Stimulated activated CD4-positive, alpha-beta T cell treated with anti-CD3 and anti-CD28 coated beads, Interleukin-4, amount 100 ng/mL, for 48 hours (primary cell): ENCODE measurements at places on chromosomes 6 and 20.

GRCh38 chr6:145531822-145532221 is 203.5 kb downstream of the EPM2A start:
- DNase-seq: no peak

DNA sequence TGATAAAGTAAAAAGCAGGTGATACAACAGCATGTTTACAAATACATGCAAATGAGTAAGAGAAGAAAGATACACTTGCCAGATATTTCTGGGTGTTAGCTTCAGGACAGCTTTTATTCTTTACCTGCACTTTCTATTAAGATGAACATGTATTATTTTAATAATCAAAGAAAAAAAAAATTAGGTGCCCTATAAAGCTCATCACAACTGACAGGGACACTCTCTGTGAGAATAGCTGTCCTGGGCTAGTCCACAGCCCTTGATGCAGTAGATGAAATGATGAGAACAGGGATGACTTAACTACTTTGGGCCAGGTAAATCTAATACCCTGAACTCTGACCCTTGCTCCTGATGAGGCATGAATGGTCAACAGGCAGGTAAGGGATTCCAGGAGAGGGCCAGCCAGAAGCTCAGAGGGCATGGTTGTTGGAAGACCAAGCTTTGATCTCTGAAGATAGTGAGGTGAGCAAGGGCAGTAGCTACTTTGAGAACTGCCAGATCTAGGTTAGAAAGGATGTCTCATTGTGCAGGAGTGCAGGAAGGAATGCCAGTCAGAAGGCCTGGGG is 15.6 kb downstream of the NSFL1C start:
- DNase-seq: no peak

DNA sequence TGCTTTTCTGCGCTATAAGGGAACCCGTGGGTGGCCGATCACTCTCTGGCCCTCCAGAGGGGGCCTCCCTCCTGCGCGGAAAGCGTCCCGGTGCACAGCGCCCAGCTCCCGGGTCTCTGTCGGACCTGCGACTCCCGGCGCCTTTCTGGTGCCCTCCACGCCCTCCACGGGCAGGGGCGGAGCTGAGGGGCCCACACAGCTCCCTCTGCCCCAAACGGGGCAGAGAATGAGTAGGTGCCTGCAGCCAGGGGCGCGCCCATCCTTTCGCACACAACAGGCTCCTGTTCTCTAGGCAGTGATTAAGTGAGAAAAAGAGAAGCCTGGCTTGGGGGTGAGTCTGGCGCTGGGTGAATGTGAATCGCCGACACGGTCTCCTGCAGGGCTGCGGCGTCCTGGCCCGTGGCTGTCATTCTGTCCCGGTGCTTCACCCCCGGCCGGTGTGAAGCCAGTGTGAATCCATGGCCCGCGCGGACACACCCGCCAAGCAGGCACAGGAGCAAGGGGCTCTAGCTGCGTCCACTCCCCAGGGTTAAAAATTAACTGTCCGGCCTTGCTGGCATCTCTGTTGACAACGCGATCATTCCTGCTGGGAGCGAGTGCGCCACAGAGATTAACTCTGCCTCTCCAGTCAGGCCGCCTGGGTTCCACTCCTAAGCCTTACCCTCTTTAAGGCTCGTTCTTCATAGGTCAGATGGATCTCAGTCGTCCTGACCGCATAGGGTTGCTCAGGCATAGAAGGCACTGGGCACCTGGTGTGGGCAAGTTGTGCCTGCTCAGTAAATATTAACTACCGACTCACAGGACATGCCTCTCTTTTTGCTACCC is 88.8 kb downstream of the PCSK2 start:
- no peak for DNase-seq

DNA sequence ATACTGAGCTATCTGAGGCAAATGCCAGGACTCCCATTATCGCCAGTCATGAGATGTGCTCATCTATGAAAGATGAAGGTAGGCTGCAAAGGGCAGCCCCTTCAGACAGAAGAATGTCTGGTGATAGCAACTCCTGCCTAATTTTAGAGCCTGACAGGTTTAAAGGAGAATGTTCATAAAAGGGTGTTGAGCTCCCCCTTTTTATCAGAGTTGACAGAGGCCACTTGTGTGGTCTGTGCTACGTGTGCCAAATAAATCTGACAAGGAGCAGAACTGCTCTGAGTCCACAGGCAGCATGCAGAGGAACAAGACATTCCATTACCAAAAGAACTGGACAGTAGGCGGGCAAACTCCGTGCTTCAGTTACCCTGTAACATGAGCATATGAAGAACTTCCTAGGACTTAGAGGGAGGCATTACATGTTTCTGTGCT is 101.8 kb downstream of the PREP start:
- DNase-seq: no peak

- DNase-seq: no peak
Measured at GRCh38 chr20:1975291-1975690, 18.6 kb downstream of the PDYN start.

DNA sequence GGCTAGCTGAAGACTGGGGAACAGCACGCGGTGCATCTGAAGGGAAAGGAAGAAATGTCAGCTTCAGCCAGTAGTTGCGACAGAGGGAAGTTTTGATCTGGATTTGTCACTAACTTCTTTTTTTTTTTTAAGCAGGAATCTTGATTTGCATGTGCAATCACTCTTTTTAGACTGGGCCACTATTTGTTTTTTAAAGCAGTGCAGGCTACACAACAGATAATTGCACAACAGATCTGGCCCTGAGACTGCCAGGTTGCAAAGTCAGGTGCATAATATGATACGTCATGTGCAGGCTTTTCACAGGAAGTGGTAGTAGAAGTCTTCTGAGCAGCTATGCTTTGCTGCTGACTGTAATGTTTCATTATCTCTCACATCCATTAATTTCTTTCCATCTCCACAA is 13.5 kb downstream of the PFDN4 start:
- DNase-seq: no peak

- DNase-seq: no peak
Measured at GRCh38 chr6:98203170-98203806, 631.1 kb upstream of the POU3F2 start.

DNA sequence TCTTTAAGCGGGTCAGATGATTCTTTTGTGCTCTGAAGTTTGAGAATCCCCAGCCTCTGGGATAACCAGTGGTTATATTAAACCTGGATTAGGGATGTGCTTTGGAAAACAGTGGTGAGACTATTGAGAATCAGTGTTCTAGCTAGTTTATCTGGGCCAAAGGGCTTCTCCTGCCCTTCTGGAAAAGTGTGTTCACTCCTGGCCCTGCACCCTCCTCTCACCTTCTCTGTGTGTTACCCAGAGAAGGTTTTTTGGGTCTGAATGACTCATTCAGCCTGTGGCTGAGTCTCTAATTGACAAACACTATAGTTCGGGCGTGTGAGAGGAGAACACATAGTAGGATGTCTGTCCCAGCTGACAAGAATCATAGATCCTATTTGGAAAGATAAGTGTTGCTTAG is 66.7 kb downstream of the LRRC1 start:
- no peak for DNase-seq

- DNase-seq: no peak
Measured at GRCh38 chr6:113564371-113565171, 292.6 kb upstream of the MARCKS start.

- DNase-seq: no peak
Measured at GRCh38 chr6:156098839-156099238, 643.2 kb upstream of the NOX3 start.

DNA sequence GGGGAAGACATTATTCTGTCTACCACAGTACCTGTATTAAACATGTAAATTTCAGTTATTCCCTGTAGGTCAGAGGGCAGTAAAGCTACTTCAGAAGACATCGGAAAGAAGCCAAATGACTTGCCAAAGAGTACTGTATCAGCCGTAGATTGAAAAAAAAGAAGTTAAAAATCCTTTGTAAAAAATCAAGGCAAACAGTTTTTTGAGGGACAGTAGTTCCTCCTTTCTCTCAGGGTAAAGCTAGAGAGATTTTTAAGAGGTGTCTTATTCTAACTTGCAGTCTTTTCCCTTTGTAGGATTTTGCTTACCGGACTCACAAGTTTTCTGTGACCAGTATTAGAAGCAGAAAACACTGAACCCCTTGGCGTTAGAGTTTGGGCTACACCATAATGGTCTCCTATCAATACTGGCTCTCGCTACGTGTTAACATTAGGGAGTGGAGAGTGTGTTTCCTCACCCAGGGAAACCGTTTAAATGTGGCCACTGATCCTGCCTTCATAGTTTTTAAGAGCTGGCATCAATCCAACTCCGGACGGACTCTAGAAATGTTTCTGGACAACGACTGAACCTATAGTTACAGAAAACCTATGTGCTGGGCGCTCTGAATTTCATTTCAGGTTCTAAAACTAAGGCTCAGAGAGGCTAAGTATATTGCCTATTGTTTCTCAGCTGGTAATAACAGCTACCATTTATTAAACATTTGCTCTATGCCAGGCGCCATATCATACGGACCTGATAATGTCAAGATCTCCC is 1.3 kb upstream of the ASXL1 start:
- no peak for DNase-seq

DNA sequence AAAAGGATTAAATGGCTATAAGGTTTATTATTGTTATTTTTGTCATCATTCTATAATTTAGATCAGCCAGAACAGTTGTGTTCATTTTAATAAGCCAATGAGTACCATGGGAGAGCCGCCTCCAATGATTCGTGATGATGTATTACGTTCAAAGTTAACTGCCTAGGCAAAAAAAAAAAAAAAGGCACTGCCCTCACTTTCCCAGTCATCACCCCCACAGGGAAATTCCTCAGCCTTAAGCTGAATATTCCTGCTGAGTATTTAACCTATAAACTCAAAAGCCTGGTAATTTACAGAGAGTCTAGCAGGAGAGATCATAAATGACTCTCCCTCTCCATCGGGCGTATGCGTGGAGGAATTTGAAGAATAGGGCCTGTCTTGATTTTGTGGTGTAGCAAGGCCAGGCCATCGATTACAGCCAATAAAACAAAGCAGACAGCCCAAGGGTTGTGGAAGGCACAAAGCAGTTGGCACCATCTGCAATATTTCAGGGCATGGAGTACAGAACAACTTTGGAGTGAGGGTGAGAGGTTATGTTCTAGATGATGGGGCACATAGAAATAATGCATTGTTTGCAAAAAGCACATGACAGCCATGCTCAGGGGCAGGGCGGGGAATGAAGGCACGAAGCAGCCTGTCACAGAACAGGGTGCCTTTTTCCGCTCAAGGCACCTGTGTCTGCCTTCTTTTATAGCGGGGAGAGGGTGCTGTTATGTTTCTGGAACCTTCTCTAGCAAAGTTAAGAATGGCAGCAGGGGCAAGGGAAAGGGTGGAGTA is 138.2 kb upstream of the DTNBP1 start:
- DNase-seq: no peak

- no peak for DNase-seq
Measured at GRCh38 chr6:113329942-113330635, 527.1 kb upstream of the MARCKS start.

GRCh38 chr6:15500078-15500740 is 162.6 kb downstream of the DTNBP1 start:
- DNase-seq: no peak
